ENCODE measurements at places on chromosomes 12 and 14. TPM values are rescaled to one million over a fixed set of nuclear protein-coding genes. Genes with fewer than 3 reads are reported as not detected.

KRT85 gene
- total RNA-seq = not detected

A2M gene
- total RNA-seq = 1.5 TPM

SERPINA5 gene
- total RNA-seq = not detected

KLRB1 gene
- 1.6 TPM for total RNA-seq

GRCh38 chr12:13248964-13249363 is 52.4 kb downstream of the EMP1 start:
- H3K27me3 ChIP-seq = peaks cover 22% of the 10 kb centered on the region
- no peaks in the 10 kb centered on the region for H3K4me1 ChIP-seq
- DNase-seq = no peak
- H3K27ac ChIP-seq = no peak overlapping the region

GRCh38 chr14:69988979-69989378 is 109.8 kb downstream of the SMOC1 start:
- H3K4me3 ChIP-seq = no peak overlapping the region
- no peaks in the 10 kb centered on the region for H3K36me3 ChIP-seq
- H3K27ac ChIP-seq = no peak overlapping the region
- peaks cover 18% of the 10 kb centered on the region for H3K27me3 ChIP-seq
- no peaks in the 10 kb centered on the region for H3K4me1 ChIP-seq

- DNase-seq = no peak
- H3K4me3 ChIP-seq = no peak overlapping the region
- H3K36me3 ChIP-seq = peaks cover 4% of the 10 kb centered on the region
- H3K27me3 ChIP-seq = no peaks in the 10 kb centered on the region
- no peak overlapping the region for H3K27ac ChIP-seq
Observed at GRCh38 chr12:93777254-93777653, 100.1 kb downstream of the CRADD start.

- no peaks in the 10 kb centered on the region for H3K36me3 ChIP-seq
- peaks cover 65% of the 10 kb centered on the region for H3K4me1 ChIP-seq
- peak overlapping the region; percentile 98 for H3K27ac ChIP-seq
- DNase-seq = peak; percentile 53
- peak overlapping the region; percentile 94 for H3K4me3 ChIP-seq
Observed at GRCh38 chr14:102316338-102316742, 3.2 kb upstream of the ZNF839 start.

DNA sequence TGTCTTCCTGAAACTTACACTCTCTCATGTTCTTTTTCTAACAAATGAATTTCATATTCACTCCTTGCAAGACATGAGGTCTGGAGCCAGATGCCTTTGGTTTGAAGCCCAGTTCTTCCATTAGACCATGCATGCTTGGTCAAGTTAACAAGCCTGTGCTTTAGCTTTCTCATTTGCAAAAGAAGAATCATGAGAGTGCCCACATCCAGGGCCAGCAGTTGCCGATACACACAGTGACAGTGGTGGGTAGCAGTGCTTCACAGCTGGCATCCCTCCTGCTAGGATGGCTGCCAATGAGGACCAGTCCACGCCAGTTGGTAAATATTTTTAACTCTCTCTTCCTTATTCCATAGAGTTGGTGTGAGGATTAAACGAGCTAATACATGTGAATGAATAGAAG is 163.1 kb downstream of the PHLDA1 start:
- no peak for DNase-seq
- no peak overlapping the region for H3K4me3 ChIP-seq
- no peaks in the 10 kb centered on the region for H3K4me1 ChIP-seq
- peaks cover 10% of the 10 kb centered on the region for H3K27me3 ChIP-seq
- no peak overlapping the region for H3K27ac ChIP-seq

DNA sequence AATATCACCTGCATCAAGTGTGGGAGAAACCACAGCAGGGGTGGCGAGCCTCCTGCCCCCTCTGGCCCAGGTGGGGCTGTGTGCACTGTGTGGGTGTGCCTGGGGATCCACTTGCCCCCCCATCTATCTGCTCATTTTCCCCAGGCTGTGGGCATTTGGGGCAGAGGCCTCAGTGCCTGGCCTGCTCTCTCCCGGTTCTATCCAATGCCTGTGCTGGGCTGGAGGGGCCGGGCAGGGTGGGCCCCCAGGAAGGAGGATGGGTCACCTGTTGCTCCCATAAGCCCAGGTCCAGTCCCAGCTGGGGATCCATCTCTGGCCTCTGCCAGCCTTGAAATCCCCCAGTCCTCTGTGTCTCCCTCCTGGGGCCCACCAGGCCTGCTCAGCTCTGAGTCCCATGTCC is 105.6 kb downstream of the TMEM121 start:
- no peak overlapping the region for H3K27ac ChIP-seq
- H3K36me3 ChIP-seq = peaks cover 6% of the 10 kb centered on the region
- H3K4me3 ChIP-seq = no peak overlapping the region
- DNase-seq = no peak
- H3K27me3 ChIP-seq = peaks cover 4% of the 10 kb centered on the region

GRCh38 chr14:51107801-51108200 is 12.9 kb upstream of the TRIM9 start:
- DNase-seq = no peak
- H3K27ac ChIP-seq = no peak overlapping the region
- H3K4me3 ChIP-seq = no peak overlapping the region
- H3K27me3 ChIP-seq = peaks cover 16% of the 10 kb centered on the region
- peaks cover 2% of the 10 kb centered on the region for H3K4me1 ChIP-seq

- H3K27ac ChIP-seq = peak overlapping the region; percentile 29
- no peaks in the 10 kb centered on the region for H3K36me3 ChIP-seq
- H3K4me3 ChIP-seq = peak overlapping the region; percentile 75
- peaks cover 12% of the 10 kb centered on the region for H3K4me1 ChIP-seq
- DNase-seq = no peak
Observed at GRCh38 chr12:1504304-1504894, 90.0 kb downstream of the FBXL14 start.

DNA sequence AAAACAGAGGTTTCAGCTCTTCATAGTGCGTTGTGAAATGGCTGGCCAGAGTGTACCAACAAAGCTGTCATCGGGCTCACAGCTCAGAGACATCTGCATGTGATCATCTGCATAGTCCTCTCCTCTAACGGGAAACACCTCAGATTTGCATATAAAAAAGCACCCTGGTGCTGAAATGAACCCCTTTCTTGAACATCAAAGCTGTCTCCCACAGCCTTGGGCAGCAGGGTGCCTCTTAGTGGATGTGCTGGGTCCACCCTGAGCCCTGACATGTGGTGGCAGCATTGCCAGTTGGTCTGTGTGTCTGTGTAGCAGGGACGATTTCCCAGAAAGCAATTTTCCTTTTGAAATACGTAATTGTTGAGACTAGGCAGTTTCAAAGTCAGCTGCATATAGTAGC is 14.3 kb upstream of the PAPLN start:
- peaks cover 12% of the 10 kb centered on the region for H3K36me3 ChIP-seq
- H3K27ac ChIP-seq = no peak overlapping the region
- H3K4me1 ChIP-seq = peaks cover 5% of the 10 kb centered on the region
- no peak for DNase-seq
- H3K4me3 ChIP-seq = no peak overlapping the region

DNA sequence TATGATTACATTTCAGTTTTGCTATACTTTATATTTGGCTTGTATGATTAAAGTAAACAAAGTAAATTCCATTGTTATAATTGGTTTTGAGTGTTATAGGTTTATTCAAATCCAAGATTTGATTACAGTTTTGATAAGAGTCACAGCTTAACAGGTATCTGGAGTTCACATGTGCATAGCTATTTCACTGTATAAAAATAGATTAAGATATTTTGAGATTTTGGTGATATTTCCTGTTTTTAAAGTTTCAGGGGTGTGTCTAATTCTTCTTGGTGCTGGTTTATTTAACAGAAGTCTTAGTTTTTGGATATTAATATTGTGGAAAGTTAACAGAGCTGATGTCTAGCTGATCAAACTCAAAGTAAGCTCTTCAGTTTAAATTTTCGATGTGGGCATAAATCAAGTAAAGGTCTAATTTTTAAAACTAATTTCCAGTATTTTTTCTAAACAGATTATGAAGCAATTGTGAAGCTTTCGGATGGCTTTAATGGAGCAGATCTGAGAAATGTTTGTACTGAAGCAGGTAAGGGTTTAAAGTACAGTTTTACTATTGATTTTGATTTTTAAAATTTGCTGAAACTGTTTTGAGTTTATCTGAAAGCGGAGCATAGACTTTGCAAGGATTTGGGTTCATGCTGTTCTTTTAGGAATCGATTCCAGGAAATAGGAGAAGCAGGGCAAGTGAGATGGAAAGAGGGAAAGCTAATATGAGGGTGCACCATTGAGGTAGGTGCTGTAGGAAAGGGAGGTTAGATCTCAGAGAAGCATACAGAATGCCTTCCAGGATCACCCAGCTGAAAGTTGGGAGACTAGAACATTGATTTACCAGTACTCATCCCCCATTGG is 6.2 kb upstream of the STYX start:
- no peak overlapping the region for H3K4me3 ChIP-seq
- H3K27me3 ChIP-seq = no peaks in the 10 kb centered on the region
- H3K27ac ChIP-seq = peak overlapping the region; percentile 40
- peaks cover 42% of the 10 kb centered on the region for H3K4me1 ChIP-seq
- no peak for DNase-seq

DNA sequence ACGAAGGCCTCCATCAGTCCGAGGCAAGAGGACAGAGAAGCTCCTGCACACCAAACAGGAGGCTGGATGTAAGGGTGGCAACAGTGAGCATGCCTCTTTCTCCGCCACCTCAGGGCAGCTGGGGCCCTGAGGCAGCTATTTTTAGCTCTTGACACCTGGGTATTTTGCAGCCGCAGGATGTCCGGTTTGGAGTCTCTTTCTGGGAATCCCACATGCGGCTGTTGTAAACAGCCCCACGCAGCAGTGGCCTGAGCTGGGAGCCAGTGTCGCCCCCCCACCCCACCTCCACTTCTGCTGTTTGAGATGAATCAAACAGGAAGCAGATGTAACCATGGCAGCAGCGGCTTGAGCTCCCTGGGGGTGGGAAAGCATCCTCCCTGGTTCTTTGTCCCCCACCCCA is 11.7 kb downstream of the HDAC7 start:
- H3K4me3 ChIP-seq = peak overlapping the region; percentile 73
- no peaks in the 10 kb centered on the region for H3K27me3 ChIP-seq
- peak; percentile 74 for DNase-seq

- H3K4me1 ChIP-seq = peaks cover 13% of the 10 kb centered on the region
- no peak overlapping the region for H3K4me3 ChIP-seq
- no peak for DNase-seq
- H3K27ac ChIP-seq = peak overlapping the region; percentile 3
Observed at GRCh38 chr12:54583726-54584125, 4.7 kb downstream of the PPP1R1A start.

GRCh38 chr14:101408077-101408831 is 153.0 kb upstream of the DIO3 start:
- no peaks in the 10 kb centered on the region for H3K4me1 ChIP-seq
- H3K36me3 ChIP-seq = no peaks in the 10 kb centered on the region
- DNase-seq = no peak
- no peak overlapping the region for H3K4me3 ChIP-seq
- H3K27me3 ChIP-seq = peaks cover 28% of the 10 kb centered on the region

- H3K27me3 ChIP-seq = peaks cover 13% of the 10 kb centered on the region
- no peak overlapping the region for H3K27ac ChIP-seq
- H3K36me3 ChIP-seq = no peaks in the 10 kb centered on the region
- H3K4me1 ChIP-seq = no peaks in the 10 kb centered on the region
Observed at GRCh38 chr14:63203618-63204406, 431 bp upstream of the RHOJ start.

GRCh38 chr12:93682846-93683261 is 5.7 kb downstream of the CRADD start:
- H3K4me1 ChIP-seq = peaks cover 47% of the 10 kb centered on the region
- H3K27ac ChIP-seq = no peak overlapping the region
- no peaks in the 10 kb centered on the region for H3K27me3 ChIP-seq

- H3K4me1 ChIP-seq = no peaks in the 10 kb centered on the region
- H3K27ac ChIP-seq = no peak overlapping the region
- H3K36me3 ChIP-seq = no peaks in the 10 kb centered on the region
- peaks cover 12% of the 10 kb centered on the region for H3K27me3 ChIP-seq
- no peak overlapping the region for H3K4me3 ChIP-seq
- no peak for DNase-seq
Observed at GRCh38 chr14:99769799-99770198, 23.4 kb upstream of the EML1 start.

DNA sequence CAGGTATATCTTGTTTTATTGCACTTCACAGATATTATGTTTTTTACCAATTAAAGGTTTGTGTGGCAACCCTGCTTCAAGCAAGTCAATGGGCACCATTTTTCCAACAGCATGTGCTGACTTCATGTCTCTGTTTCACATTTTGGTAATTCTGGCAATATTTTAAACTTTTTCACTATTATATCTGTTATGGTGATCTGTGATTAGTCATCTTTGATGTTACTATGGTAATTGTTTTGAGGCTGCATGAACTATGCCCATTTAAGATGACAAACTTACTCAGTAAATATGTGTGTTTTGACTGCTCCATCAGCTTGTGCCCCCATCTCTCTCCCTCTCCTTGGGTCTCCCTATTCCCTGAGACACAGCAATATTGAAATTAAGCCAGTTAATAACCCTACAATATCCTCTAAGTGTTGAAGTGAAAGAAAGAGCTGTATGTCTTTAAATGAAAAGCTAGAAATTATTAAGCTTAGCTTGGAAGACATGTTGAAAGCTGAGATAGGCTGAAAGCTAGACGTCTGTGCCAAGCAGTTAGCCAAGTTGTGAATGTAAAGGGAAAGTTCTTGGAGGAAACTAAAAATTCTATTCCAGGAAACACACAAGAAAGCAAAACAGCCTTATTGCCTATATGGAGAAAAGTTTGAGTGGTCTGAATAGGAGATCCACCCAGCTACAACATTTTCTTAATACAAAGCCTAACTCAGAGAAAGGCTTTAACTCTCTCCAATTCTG is 365.1 kb downstream of the ATP23 start:
- no peaks in the 10 kb centered on the region for H3K36me3 ChIP-seq
- H3K27me3 ChIP-seq = peaks cover 3% of the 10 kb centered on the region
- H3K4me3 ChIP-seq = no peak overlapping the region
- DNase-seq = no peak

GRCh38 chr14:72948481-72949138 is 22.3 kb downstream of the DCAF4 start:
- no peak overlapping the region for H3K27ac ChIP-seq
- no peak overlapping the region for H3K4me3 ChIP-seq
- no peaks in the 10 kb centered on the region for H3K27me3 ChIP-seq
- no peaks in the 10 kb centered on the region for H3K4me1 ChIP-seq

DNA sequence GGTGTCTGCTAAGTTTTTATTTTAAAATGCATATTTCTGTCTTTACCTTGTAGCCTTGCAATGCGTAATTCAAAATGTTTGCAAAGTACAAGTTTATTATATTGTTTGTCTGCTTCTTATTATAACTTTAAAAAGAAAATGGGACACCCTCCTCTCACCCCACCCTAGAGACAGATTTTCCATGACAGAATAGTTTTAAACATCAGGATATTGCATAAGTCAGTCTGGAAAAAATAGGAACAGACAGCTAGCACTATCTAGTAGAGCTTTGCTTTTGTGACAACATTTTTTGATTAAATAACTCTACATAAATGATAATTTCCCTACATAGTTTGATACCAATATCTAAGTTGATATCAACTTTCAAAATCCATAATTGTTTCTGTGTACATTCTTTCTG is 71.3 kb downstream of the PDE3A start:
- no peaks in the 10 kb centered on the region for H3K36me3 ChIP-seq
- no peak overlapping the region for H3K4me3 ChIP-seq
- no peak for DNase-seq
